ENCODE measurements at places on chromosomes 11 and 22. TPM values are rescaled to one million over a fixed set of nuclear protein-coding genes. Genes with fewer than 3 reads are reported as not detected.

OR8B12 gene
- not detected for total RNA-seq

GGT5 gene
- 11.6 TPM for total RNA-seq

KCNQ1 gene
- 55.6 TPM for total RNA-seq

MS4A4E gene
- 13.1 TPM for total RNA-seq

MUC15 gene
- not detected for total RNA-seq

OR5AN1 gene
- not detected for total RNA-seq

DNA sequence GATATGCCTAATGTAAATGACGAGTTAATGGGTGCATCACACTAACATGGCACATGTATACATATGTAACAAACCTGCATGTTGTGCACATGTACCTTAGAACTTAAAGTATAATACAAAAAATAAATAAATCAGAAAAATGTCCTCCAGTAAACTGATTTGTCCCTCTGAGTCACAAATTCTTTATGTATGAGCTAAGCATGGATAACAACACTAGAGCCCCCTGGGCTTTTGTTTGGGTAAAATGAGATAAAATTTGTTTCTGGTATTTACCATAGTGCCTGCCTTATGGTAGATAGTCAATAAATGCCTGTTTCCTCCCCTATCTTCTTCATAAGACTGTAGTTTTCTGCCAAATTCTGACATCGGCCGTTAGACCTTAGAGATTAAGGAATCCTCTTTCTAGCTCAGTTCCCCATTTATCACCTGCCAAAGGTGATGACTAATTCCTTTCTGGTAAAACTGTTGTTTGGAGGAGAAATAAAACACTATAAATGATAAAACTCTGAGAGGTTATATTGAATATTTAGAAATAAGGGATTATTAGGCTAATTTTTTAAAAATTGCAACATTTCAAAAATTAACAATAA, 43.6 kb upstream of the LUZP2 start:
- H3K36me3 ChIP-seq = no peaks in the 10 kb centered on the region
- no peak overlapping the region for H3K27ac ChIP-seq
- no peak for DNase-seq
- H3K4me1 ChIP-seq = no peaks in the 10 kb centered on the region
- H3K27me3 ChIP-seq = no peaks in the 10 kb centered on the region

- no peak overlapping the region for H3K27ac ChIP-seq
- DNase-seq = no peak
- H3K36me3 ChIP-seq = no peaks in the 10 kb centered on the region
- no peaks in the 10 kb centered on the region for H3K4me1 ChIP-seq
Observed at GRCh38 chr11:36558571-36559413, 9.0 kb upstream of the RAG1 start.

- H3K36me3 ChIP-seq = no peaks in the 10 kb centered on the region
- no peak overlapping the region for H3K4me3 ChIP-seq
- DNase-seq = peak; percentile 10
- H3K27me3 ChIP-seq = no peaks in the 10 kb centered on the region
- H3K4me1 ChIP-seq = no peaks in the 10 kb centered on the region
- no peak overlapping the region for H3K27ac ChIP-seq
Observed at GRCh38 chr11:116700586-116701220, 72.1 kb downstream of the BUD13 start.

- no peaks in the 10 kb centered on the region for H3K27me3 ChIP-seq
- no peaks in the 10 kb centered on the region for H3K4me1 ChIP-seq
- no peak overlapping the region for H3K27ac ChIP-seq
- no peak overlapping the region for H3K4me3 ChIP-seq
Observed at GRCh38 chr11:12581416-12581815, 92.8 kb upstream of the TEAD1 start.

GRCh38 chr22:39266398-39267030, 21.7 kb upstream of the PDGFB start:
- peak overlapping the region; percentile 31 for H3K27ac ChIP-seq
- H3K4me1 ChIP-seq = no peaks in the 10 kb centered on the region
- H3K36me3 ChIP-seq = no peaks in the 10 kb centered on the region
- no peak overlapping the region for H3K4me3 ChIP-seq
- no peaks in the 10 kb centered on the region for H3K27me3 ChIP-seq
- DNase-seq = no peak

DNA sequence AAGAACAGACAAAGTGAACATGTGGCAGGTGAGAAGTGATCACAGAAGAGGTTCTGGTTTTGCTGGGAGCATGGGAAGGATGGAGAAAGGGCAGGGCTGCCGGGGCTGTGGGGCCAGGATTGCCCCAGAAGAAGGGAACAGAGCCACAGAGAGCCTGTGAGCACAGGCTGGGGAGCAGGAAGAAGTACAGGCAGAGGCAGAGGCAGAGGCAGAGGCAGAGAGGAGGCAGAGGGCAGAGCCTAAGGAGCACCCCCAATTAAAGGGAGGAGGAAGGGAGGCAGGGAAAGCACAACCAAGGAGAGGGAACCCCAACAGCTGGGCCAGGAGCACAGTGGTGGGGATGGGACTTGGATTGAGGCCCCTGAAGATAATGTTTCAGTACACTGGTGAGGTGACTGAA, 51.5 kb downstream of the SGSM3 start:
- peaks cover 93% of the 10 kb centered on the region for H3K36me3 ChIP-seq
- no peak overlapping the region for H3K4me3 ChIP-seq
- no peak overlapping the region for H3K27ac ChIP-seq
- no peak for DNase-seq
- H3K27me3 ChIP-seq = no peaks in the 10 kb centered on the region
- H3K4me1 ChIP-seq = no peaks in the 10 kb centered on the region

- H3K4me3 ChIP-seq = no peak overlapping the region
- no peaks in the 10 kb centered on the region for H3K36me3 ChIP-seq
- H3K27ac ChIP-seq = peak overlapping the region; percentile 65
- no peaks in the 10 kb centered on the region for H3K4me1 ChIP-seq
- DNase-seq = no peak
Observed at GRCh38 chr11:123188508-123189165, 6.4 kb downstream of the CLMP start.

DNA sequence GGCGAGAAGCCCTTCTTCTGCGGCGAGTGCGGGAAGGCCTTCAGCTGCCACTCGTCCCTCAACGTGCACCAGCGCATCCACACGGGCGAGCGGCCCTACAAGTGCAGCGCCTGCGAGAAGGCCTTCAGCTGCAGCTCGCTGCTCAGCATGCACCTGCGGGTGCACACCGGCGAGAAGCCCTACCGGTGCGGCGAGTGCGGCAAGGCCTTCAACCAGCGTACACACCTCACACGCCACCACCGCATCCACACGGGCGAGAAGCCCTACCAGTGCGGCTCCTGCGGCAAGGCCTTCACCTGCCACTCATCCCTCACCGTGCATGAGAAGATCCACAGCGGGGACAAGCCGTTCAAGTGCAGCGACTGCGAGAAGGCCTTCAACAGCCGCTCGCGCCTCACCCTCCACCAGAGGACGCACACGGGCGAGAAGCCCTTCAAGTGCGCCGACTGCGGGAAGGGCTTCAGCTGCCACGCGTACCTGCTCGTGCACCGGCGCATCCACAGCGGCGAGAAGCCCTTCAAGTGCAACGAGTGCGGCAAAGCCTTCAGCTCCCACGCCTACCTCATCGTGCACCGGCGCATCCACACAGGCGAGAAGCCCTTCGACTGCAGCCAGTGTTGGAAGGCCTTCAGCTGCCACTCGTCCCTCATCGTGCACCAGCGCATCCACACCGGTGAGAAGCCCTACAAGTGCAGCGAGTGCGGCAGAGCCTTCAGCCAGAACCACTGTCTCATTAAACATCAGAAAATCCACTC, 12.2 kb downstream of the ZNF74 start:
- no peak for DNase-seq

DNA sequence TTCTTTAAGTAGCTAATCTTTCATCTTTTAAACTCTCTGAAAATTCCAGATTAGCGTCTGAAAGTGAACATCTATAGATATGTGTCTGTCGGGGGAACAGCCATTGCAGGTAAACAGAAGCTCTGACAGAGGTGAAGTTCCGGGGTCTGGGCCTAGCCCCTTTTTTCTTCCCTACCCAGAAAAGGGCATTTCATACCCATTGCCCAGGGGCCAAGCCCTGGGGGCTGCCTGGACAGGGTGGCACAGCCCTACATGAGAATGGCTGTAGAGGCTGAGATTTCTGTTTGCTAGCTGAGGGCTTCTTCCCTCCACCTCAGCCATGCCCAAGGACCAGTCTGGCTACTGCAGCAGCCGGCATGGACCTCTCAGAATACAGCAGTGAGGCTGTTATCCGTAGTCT, 327.0 kb upstream of the PLET1 start:
- no peak overlapping the region for H3K4me3 ChIP-seq
- no peak for DNase-seq
- H3K27me3 ChIP-seq = no peaks in the 10 kb centered on the region
- no peaks in the 10 kb centered on the region for H3K4me1 ChIP-seq
- no peak overlapping the region for H3K27ac ChIP-seq
- no peaks in the 10 kb centered on the region for H3K36me3 ChIP-seq

DNA sequence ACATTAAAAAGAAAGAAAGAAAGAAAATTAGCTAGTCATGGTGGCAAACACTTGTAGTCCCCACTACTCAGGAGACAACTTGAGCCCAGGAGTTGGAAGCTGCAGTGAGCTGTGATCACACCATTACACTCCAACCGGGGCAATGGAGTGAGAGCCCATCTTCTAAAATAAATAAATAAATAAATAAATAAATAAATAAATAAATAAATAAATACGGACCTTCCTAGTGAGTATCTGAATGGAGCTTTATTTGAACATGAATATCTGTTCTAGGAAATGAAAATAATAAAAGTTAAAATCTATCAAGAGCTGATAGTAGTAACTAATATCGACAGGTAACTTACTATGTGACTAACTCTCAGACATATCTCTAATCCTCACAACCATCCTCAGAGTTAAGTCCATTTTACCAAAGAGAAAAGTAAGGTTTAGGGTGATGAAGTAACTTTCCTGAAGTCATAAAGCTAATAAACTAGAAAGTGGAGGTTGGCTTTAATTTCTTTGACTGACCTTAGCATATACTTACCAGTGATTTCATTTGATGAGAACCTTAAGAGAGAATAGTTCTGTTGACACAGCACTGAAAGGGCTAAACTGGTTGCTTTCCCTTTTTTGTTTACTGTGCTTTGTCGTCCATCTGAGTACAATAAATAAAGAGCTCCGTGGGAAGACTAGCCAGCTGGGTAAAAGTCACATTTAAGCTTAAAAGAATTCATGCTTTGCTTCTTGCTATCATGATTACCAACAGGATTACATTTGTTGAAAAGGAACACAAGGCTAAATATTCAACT, 22.4 kb downstream of the ENTHD1 start:
- DNase-seq = no peak
- H3K36me3 ChIP-seq = no peaks in the 10 kb centered on the region
- no peak overlapping the region for H3K27ac ChIP-seq

GRCh38 chr11:99706848-99707247, 686.1 kb downstream of the CNTN5 start:
- no peaks in the 10 kb centered on the region for H3K27me3 ChIP-seq
- no peaks in the 10 kb centered on the region for H3K4me1 ChIP-seq
- no peak overlapping the region for H3K4me3 ChIP-seq
- no peak for DNase-seq
- H3K27ac ChIP-seq = no peak overlapping the region
- H3K36me3 ChIP-seq = no peaks in the 10 kb centered on the region

DNA sequence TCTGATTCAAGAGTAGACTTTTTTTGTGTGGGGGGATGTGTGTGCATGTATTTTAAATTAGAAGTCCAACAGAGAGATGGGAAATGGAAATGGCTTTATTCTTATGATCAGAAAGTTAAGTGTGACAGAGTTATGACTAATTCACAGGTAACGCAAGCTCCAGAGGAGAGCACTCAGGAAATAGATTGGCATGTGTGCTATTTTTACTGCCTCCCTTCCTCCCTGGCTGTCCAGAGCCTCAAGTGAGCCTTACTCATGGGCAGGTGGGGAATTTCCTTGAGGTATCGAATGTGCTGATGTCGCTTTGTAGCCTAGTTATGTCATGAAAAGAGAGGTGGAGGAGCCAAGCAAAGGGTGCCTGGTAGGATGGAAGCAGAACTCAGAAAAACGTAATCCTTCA, 70.3 kb upstream of the BDNF start:
- H3K36me3 ChIP-seq = no peaks in the 10 kb centered on the region
- H3K27me3 ChIP-seq = no peaks in the 10 kb centered on the region
- H3K4me3 ChIP-seq = no peak overlapping the region
- no peaks in the 10 kb centered on the region for H3K4me1 ChIP-seq
- no peak for DNase-seq
- H3K27ac ChIP-seq = no peak overlapping the region

DNA sequence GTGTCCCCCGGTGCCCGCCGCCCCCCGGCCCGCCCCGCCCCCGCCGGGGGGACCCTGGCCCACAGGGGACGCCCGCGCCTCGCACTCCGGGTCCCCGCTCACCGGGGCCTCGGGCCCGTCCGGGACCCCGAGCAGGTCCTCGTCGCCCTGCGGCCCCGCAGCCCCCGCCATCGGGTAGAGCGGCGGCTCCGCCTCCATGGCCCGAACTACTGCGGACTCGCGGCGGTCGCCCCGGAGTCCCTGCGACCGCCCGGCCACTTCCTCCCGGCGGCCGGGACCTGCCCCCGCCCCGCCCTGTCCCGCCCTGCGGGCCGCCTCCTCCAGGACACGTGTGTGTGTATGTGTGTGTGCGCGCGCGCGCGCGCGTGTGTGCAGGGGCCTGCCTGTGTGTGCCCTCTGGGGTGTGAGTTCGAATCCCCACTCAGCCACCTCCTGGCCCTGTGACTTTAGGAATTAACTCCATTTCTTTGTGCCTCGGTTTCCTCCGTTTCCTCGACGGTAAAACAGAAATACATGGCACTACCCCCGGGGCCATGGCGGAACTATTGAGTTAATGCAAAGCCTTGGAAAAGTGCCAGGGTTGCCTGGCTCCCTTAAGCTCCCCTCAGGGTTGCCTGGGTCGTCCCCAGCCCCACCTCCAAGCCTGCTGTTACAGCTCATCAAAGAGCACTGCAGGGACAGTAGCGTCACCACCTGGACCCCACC, at the start of gene UNC93B1:
TSS of gene UNC93B1 (minus strand) at position 252 of the 705 bp plus-strand sequence. CDS start at position 198, 54 bp downstream.
- no peaks in the 10 kb centered on the region for H3K4me1 ChIP-seq
- no peaks in the 10 kb centered on the region for H3K27me3 ChIP-seq
- H3K36me3 ChIP-seq = no peaks in the 10 kb centered on the region
- H3K4me3 ChIP-seq = peak within 1 kb of the TSS; percentile 99
- peak within 1 kb of the TSS; percentile 91 for H3K27ac ChIP-seq

- H3K27ac ChIP-seq = peak overlapping the region; percentile 99
- no peaks in the 10 kb centered on the region for H3K27me3 ChIP-seq
- H3K36me3 ChIP-seq = no peaks in the 10 kb centered on the region
- no peak for DNase-seq
- peaks cover 79% of the 10 kb centered on the region for H3K4me1 ChIP-seq
- H3K4me3 ChIP-seq = no peak overlapping the region
Observed at GRCh38 chr22:36366291-36366708, 21.5 kb downstream of the MYH9 start.

All from Peyer's patch (tissue), 4 donors.